Gastroesophageal sphincter (tissue), 4 donors: ENCODE measurements at places on chromosomes 3 and 15.

DNA sequence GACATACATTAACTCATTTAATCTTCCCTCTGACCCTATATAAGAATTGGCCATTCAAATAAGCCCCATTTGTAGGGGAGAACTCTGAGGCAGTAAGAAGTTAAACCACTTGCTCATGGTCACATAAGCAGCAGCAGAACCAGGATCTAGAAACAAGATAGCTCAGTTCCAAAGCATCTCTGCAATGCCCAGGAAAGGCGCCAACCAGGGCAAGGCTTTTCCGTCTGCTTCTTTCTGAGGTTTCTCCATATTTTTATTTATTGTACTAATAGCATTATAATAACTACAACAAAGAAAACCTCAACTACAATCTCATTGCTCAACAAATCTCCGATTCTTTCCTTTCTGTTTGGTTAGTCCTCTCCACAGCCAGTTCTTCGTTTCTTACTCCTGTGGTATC, 4.3 kb upstream of the UBE2E2 start:
- no peak for ATAC-seq

GRCh38 chr3:97658668-97659285, 105.8 kb upstream of the ARL6 start:
- ATAC-seq: no peak

DNA sequence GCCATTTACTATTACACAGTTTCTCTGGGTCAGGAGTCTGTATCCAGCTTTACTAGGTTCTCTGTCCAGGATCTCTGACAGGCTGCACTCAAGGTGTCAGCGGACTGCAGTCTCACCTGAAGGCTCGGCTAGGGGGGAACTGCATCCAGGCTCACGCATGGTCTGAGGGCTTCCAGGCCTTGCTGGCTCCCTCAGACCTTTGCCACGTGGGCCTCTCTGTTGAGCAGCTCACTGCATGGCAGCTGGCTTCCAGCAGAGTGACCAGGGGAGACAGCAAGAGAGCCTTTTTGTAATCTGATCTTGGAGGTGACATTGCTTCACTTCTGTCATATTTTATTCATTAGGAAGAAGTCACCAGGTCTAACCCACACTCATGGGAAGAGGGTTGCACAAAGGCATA, 152.3 kb downstream of the CACNA2D3 start:
- no peak for ATAC-seq

DNA sequence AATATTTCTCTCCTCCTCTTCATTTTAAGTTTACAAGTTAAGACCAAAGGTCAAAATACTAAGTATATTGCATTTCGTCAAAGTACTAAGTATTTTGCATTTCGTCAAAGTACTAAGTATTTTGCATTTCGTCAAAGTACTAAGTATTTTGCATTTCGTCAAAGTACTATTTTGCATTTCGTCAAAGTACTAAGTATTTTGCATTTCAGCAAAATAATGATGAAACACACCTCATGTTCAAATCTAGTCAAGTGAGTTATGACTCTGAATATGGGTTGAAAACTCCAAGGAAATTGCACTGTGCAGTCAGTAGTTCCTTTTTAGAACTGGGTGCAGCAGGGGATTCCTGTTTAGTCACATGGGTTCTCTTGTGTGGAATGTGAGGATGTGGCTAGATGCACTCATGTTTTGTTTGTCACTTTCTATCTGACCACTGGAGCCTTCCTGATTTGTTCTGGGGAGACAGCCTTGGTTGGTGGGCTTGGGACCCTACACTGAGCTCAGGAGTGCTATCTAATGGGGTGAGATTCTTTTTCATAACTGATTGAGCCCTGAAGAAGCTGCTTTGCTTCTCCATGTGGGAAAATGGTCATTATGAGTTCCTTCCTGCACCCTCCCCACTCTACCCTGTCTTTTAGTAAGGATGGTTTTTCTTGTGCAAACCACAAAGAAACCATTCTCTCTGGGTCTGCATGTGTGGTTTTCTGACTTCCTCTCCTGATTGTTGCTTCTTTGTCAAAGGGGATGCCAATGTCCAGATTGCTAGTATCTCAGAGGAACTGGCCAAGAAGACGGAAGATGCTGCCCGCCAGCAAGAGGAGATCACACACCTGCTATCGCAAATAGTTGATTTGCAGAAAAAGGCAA, 73.4 kb downstream of the CCK start:
- no peak for ATAC-seq

- ATAC-seq: peak; percentile 73
Measured at GRCh38 chr3:105823149-105823867, 45.5 kb downstream of the CBLB start.

GRCh38 chr15:63491979-63492378, 12.4 kb upstream of the USP3 start:
- ATAC-seq: no peak

DNA sequence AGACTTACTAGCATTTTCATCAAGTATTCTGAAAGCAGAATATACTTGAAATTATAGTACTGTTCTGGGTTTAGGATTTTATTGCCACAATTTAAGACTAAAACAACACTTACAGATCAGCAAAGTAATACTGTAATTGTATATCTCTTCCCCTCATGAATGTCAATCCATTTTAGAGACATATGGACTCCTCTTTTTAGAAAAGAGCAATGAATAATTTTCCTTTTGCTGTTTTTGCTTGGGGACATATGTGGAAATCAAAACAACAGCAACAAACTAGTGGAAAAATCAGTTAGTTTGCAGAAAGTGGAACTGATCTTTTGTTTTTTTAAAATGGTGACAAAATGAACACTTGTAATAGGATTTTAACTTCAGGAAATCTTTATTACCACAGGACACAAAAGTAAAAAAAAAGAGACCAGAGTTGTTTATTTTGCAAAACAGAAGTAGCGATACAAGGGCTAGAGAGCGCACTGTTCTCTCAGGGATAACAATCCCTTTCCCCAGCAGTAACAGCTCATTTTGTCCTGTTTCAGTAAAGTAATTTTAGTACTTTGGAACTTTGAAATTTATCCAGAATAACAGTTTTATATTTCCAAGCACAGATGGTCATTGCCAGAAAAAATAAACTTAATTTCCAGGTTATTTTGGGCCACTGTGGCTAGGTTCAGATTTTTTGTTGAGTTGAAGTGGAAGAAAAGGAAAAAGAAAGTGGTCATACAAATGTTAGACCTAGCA, 17.1 kb downstream of the LEKR1 start:
- no peak for ATAC-seq

- ATAC-seq: no peak
Measured at GRCh38 chr15:97915261-97915660, 45.2 kb upstream of the ARRDC4 start.

DNA sequence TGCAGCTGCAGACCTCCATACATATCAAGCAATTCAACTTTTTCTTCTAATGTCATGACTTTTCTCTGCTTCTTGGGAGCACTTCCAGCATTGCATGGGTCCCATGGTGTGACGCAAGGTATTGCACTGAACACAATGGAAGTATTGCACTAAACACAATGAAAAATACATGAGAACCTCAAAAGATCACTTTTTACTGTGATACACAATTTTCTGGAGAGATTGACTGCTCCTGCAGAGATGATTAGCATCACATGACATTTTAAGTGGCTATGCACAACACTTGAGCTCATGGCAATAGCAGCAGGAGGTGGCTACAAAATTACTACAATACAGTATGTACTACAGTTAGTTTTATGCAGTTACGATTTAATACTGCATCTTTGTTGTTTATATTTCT, 113.5 kb upstream of the BHLHE40 start:
- no peak for ATAC-seq

DNA sequence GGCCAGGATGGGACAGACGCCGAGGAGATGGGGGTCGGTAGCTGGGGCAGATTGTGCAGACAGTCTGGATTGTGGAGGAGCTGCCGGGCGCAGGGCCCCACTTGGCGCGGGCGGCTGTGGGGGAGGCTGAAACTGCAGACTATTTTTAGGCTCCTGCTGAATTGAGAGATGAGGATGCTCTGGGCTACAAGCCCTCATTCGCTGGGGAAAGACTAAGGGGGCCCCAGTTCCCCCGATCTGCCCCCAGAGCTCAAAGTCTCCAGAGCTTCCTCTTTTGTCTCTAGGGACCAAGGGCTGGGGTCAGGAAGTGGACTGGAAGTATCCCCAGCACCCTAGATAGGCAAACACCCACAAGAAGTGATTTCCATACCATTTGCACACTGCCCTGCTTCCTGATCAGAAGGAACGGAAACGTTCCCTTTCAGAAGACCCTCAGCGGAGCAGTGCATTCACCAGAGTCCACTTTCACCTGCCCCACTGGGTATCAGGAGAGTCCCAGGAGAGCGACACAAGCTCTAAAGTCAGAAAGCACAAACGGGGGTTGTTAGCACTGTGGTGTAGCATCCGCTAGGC, 29.7 kb downstream of the SEMA7A start:
- no peak for ATAC-seq

DNA sequence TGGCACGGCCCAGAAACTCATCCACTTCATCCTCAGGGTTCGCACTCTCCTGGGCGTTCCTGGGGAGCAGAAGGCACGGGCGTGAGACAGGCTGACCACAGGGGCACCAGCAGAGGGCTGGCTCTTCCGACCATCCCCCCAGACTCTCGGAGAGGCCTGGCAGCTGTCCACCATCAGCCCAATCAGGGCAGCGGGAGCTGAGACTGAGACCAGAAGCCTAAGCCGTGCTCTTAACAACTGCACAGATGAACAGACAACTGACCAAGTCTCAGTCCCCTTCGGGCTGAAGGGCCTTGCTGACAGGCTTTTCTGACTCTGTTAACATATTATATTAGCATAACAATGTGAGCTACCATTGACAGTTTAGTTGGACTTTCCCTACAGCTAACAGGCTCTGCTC, 118.0 kb downstream of the SEC22A start:
- ATAC-seq: no peak

DNA sequence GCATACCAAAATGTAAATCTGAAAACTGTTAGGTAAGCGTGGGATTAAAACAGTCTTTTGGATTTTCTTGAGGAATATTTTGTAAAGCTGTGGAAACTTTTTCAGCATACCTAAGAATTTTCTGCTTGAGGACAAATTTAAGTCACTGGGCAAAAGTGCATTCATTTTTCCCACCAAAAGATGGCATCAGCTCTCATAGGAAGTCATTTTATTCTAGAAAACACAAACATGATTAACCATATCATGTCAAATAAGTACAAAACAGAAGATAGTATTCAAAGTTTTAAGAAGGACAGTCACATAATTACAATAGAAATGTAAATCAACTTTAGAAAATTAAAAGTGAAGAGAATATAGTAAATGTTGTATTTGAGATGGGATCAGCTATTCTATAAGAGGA, 63.5 kb downstream of the SLC49A4 start:
- no peak for ATAC-seq

GRCh38 chr3:80556763-80557162, 789.0 kb upstream of the ROBO1 start:
- ATAC-seq: no peak

GRCh38 chr15:67137319-67137718, 71.9 kb downstream of the SMAD3 start:
- ATAC-seq: no peak

- no peak for ATAC-seq
Measured at GRCh38 chr3:188299708-188300107, 145.8 kb downstream of the LPP start.

DNA sequence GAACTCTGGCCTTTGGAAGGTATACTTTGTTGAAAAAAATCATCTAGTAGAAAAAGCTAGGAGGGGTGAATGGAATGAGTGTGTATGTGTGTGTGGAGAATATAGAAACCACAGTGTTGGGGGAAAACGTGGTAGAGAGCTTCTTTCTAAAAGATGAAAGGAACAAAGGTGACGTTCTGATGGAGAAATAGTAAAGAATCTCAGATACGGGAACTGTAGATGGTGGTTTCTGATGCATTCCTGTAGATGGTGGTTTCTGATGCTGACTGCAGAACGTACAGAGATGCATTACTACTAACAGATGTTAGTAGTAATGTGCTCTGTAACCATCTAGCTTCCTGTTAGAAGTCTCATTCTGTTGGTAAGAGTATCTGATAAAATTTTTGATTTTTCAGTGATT, 60.2 kb downstream of the VPS8 start:
- no peak for ATAC-seq

DNA sequence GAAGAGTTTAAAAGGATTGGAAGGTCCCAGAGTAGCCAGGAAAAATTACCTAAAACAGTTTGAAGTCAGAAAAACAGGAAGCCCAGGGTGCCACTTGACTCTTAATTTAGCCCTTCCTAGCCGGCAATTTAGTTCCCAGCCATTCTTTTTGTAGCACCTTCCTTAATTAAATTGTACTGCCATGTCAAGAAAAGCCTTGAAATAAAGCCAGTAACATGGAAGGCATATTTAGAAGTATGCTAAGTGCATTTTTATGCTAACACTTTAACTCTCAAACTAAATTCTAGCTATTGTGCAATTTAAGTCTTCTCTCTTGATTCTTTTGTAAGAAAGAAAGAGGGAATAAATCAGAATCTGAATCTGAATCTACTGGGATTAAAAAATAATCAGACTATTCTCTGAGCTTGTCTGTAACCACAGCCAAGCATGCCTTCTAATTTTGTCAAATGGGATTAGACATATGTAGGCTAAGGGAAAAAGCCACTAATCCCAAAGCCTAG, 43.2 kb downstream of the MAP3K13 start:
- ATAC-seq: no peak

- peak; percentile 36 for ATAC-seq
Measured at GRCh38 chr15:63502843-63503738, 1.3 kb upstream of the USP3 start.

DNA sequence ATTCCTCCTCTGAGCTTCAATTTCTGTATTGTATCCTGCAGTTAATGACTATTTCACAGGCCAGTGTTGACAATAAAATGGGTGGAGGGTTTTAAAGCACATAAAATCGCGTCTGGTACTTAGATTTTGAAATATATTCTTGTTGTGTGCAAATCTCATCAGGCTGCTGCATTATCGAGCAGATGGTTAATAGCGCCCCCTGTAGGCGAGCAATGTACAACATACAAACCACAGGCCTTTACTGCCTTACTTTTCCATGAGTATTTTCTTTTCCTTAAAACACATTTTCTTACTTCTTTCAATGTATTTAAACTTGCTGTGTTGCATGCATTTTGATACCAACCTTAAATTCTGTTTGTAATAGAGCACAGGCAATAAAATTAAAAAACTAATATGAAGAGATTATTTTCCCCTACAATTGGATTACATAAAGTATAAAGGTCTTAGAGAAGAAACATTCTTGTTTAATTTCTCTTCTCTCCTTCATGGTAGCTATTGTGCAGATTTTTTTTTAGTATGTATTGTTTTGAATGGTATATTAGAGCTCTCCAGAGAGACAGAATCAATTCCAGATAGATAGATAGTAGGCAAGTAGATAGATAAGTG, 608.4 kb downstream of the CADM2 start:
- ATAC-seq: no peak

DNA sequence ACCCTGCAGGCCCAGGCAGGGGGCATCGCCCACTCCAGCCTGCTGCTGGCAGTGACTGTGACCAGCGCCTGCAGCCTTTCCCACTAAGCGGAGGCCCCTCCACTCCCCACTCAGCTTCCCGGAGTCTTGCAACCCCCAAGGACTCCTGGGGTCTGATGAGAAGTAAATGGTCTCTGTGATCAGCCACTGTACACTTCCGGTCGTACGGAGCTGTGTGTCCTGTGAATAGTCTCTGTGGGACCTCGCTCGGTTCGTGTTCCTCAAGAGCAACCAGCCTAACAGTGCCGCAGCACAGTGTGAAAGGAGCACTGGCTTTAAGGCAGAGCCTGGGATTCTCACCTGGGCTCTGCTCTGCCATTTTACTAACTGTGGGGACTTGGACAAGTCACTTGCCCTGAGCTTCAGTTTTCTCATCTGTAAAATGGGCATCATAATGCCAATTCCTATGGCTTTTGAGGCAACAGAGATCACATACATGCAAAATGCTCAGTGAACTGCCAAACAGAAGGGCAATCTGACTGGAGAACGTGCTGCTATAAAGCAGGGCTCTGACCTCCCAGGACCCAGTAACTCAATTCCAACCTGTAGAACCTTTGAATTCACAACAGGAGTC, 26.7 kb downstream of the TMEM43 start:
- ATAC-seq: no peak

- no peak for ATAC-seq
Measured at GRCh38 chr3:147360051-147360439, 46.3 kb downstream of the ZIC4 start.
